ENCODE measurements at places on chromosomes 7 and 10.

- DNase-seq: no peak
These were observed 84.4 kb upstream of the NANOS1 start for GRCh38 chr10:118944959-118945633.

GRCh38 chr10:122044713-122045112 is 55.8 kb downstream of the TACC2 start:
- DNase-seq: no peak

DNA sequence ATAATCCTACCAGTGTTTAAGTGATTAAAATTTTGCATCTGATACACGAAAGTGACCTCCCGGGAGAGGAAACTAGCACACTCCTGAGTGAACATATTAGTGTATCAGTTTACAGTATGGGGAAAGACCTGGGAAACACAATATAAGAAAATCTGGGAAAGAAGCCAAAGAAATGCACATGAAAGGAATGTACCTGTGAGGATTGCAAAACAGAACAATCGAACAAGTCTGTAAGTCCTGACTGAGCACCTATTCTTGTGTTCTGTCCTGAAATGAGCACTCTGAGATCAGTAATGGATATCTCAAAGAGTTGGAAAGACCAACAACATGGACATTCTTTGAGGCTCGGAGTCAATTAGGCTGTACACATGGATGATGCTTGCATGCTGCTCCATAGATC is 554.7 kb downstream of the SORCS3 start:
- no peak for DNase-seq

DNA sequence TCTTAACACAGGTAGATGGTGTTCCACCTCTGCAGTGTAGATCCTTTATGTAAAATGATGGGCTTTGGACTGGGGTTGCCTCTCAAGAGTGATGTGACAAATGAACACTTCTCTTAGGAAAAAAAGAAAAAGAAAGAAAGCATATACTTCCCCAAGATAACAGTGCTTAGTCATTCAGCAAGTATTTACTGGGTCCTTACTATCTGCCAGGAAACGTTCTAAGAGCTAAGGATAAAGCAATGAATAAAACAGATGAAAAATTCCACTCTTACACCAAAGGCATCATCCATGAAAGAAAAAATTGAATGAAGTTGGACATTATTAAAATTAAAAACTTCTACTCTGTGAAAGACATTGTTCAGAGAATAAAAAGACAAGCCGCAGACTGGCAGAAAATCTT is 177.3 kb downstream of the C7orf25 start:
- DNase-seq: no peak

- DNase-seq: no peak
These were observed 27.2 kb downstream of the LSM5 start for GRCh38 chr7:32462977-32463376.

GRCh38 chr7:122520971-122521555 is 177.9 kb downstream of the RNF133 start:
- no peak for DNase-seq

DNA sequence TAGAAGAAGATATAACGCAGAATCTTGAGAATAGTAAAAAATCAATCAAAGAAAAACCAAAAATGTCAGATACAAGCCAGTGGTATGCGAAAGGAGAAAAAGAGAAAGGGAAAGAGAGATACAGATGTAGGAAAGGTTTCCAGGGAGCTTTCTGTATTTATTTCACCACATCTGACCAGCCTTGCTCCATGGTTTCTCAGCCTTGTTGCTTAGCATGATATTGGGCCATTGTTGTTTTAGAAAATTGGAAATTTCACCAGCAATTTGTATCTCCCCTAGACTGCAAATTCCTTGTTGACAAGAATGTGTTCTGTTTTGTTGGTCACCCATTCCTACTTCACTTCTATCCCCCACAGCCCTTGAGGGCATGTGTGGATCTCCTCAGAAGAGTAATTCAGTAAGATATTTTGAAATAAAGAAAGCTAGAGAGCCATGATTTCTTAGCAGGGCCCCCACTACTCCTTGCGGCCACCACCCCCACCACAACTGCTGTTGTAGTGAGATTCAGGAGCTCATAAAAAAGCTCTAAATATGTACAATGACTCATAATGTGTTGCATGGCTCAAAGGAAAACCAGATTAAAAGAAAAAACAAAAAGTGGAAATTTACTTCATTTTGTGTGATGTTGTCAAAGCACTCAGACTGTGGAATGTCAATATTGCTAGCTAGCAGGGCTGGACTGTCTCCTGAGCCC is 138.7 kb downstream of the CHRM2 start:
- DNase-seq: no peak

GRCh38 chr7:3918576-3918975 is 617.5 kb downstream of the SDK1 start:
- no peak for DNase-seq

DNA sequence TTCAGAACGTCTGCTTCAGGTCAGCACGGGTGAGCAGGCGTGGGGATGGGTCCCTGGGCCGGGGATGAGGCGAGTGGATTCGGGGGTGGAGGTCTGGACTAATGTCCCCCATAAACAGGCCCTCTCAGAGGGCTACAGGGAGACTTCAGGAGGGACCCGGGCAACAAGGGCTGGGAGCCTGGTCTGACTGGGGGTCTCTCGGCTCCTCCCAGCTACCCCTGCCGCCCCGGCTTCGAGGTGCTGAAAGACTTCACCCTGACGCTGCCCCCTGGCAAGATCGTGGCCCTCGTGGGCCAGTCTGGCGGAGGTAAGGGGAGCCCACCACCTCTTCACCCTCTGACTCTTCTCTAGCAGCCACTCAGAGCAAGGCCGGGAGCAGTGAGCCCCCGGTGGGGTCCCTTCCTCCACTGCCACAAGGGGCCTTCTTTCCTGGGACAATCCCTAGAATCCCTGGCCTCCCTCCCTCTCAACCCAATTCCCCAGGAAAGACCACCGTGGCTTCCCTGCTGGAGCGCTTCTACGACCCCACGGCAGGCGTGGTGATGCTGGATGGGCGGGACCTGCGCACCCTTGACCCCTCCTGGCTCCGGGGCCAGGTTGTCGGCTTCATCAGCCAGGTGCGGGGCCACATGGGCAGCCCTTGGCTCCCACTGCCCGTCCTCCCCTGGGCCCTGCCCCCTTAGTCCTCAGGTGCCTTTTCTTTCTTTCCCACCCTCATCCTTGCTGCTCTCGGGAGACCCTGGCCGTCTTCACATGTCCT is 7.5 kb upstream of the ASIC3 start:
- DNase-seq: no peak

DNA sequence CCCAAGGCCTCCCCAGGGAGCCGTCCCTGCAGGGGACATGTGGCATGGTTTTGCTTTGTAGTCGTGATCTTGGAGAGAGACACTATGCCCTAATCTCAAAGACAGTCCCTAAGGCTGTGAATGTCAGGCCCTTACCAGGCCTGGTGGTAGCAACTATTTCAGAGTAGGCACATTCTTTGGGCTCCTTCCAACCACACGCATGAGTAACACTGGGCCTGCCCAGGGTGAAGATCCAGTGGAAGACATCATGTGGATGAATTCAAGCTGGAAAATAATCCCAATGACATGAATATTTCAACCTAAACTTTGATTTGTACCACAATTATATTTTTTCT is 39.5 kb upstream of the INSIG1 start:
- DNase-seq: no peak

GRCh38 chr10:101028446-101029337 is 2.2 kb downstream of the PDZD7 start:
- no peak for DNase-seq

- DNase-seq: no peak
These were observed 163.6 kb downstream of the CDK14 start for GRCh38 chr7:90759710-90760109.

GRCh38 chr10:6364283-6364682 is 161.6 kb downstream of the PFKFB3 start:
- no peak for DNase-seq

- no peak for DNase-seq
These were observed 17.9 kb downstream of the HECW1 start for GRCh38 chr7:43130347-43130746.

GRCh38 chr10:32299354-32299980 is 47.5 kb downstream of the EPC1 start:
- DNase-seq: no peak

GRCh38 chr10:22489467-22489866 is 144.2 kb downstream of the SPAG6 start:
- DNase-seq: no peak

- no peak for DNase-seq
These were observed 247.1 kb upstream of the SHH start for GRCh38 chr7:156059369-156059768.

DNA sequence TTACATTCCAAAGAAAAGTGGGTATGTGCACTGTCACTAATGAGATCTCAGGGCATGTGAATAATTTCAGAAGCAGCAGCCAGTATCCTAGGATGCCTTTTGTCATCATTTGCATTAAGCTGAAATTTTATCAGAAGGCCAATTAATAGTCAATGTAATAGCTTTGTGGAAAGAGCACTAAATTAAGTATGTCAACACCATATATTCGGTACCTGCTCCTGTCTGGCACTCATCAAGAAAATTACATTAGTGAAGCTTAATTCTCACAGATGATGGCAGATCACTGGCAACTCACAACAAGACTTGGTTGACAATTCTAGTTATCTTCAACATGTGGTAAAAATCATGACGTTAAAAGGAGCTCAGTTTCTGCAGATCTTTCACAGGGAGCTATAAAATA is 271.4 kb downstream of the PARD3 start:
- no peak for DNase-seq

DNA sequence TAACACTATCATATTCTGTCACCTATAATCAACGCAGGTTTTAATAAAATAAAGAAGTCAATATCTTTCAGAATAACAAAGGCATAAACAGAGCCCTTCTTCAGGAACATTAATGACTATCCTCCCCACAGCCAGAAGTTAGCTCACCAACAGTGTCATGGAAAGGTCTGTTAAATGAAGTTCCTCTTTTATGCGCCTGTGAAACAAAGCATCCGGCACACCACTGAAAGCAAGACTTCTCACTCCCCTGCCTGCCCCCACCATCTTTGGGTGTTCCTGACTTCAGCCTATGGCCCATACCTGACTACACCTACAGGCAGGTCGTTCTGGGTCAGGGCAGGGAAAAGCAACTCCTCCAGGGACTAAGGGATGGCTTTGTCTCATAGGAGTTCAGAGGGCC is 205.4 kb downstream of the FANK1 start:
- no peak for DNase-seq

GRCh38 chr7:117555260-117555659 is 75.4 kb downstream of the CFTR start:
- DNase-seq: no peak

- no peak for DNase-seq
These were observed 320.8 kb upstream of the ZNF32 start for GRCh38 chr10:43969506-43969905.

GRCh38 chr7:6161463-6162330 is 110.7 kb downstream of the CYTH3 start:
- no peak for DNase-seq
